ENCODE measurements at places on chromosomes 16 and 17.

DNA sequence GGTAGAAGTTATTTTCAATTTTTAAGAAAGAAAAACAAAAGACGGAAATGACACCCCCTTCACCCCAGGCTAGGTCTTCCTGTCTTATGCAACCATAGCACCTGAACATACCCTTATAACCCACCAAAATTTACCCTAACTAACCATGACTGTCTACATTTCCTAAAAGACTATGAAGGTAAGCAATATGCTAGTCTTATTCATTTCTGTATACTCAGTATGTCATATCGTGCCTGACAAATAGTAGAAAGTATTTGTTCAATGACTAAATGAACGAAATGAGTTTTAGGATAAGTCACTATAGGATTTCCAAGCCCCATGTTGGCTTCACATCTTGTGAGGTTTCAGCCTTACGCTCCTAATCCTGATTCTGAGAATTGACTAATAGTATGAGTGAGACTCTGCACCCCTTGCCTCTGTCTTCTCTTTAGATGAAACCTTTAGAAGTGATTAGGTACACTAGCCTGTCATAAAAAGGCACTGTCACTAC lies 6.5 kb downstream of the ADAT1 start:
- no peak for DNase-seq

DNA sequence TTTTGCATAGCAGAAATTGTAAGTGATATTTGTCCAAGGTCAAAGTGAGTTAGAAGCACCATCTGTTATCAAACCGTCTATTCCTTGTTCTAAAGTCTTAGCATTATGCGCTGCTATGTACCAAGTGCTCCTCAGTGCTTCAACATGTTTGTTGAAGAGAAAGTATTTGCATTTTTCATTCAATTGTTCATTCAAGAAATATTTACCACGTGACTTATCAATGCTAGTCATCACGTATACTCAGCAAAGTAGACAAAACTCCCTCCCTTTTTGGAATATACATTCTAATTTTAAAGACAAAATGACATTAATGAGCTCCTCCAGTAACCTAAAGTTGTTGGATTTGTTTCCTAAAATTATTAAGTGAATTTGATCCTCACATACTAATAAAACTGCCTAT lies 388.0 kb upstream of the CDH8 start:
- no peak for DNase-seq

DNA sequence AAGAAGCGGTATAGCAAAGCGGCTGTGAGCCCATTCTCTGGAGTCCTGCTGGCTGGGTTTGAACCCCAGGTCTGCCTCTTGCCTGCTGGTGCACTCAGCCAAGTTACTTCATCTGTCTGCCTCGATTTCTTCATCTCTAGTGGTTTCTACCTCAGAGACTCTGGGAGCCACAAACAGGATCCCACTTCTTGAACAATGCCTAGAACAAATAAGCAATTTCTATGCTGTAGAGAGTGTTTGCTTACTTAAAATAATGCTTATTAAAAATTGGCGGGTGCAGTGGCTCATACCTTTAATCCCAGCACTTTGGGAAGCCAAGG lies 75.5 kb downstream of the CMIP start:
- no peak for DNase-seq

DNA sequence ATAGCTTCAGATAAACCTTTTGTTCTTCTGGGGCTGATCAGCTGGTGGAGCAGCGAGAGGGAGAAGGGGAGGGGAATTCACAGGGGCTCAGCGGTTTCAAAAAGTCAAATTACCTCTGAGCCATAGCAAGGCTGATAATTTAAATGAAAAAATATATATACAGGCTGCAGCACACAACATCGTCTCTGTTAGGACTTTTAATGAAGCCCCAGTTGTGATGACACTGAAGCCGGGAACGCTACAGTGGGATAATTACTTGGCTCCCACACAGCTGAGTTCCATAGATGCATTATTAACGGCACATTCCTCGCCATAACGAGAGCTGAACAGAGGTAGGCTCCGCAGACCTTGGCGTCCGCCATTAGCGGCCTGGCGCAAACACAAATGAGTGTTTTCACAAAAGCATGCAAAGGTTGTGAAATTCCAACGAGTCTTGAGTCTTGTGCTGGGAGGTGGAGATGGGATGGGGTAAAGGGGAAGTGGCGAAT lies 216.0 kb downstream of the C16orf78 start:
- no peak for DNase-seq

DNA sequence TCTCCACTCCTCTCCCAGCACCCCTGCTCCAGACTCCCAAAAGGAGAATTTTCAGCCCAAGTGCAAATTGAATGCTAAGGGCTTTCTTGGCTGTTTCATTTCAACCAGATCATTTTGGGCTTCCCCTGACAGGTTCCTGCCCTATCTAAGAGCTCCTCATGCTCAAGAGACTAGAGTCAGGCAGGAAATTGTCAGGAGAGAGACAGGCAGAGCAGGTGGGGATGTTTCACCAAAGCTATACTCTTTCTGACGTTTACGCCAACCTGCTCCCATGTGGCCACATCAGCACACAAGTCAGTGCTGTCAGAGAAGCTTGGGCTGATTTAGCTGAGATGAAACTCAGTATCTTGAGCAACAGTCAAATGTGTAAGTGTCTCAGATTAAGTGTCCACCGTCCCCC lies 31.4 kb downstream of the HIC1 start:
- DNase-seq: no peak

DNA sequence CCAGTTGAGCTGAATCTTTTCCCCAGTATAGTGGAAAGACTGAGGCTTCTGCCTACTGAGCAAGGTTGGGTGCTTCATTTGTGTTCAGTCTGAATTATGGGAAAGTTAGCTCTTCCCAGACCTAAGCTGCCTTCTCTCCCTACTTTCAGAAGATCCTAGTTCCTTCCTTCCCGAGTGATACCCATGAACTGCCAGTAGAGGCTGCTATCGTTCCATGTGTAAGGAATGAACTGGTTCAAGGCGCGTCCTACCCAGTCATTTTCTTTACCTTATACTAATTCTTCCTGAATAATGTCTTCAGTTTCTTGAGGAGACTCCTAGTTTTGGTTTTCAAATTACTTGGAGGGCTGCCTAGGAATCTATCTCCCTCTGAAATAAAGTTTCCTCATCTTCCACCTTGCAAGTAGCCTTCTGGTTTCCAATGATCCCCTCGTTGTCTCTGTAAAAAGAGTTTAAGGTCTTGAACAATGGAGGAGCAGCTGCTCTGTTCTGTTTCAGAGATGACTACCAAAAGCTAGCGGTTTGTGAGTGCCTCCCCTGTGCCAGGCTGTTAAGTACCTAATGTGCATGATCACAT lies 934 bp upstream of the AOC2 start:
- DNase-seq: no peak

- DNase-seq: no peak
Observed at GRCh38 chr16:30925632-30925987, 2.2 kb downstream of the FBXL19 start.

GRCh38 chr17:8091033-8091687 lies 3.6 kb upstream of the ALOX12B start:
- DNase-seq: no peak

DNA sequence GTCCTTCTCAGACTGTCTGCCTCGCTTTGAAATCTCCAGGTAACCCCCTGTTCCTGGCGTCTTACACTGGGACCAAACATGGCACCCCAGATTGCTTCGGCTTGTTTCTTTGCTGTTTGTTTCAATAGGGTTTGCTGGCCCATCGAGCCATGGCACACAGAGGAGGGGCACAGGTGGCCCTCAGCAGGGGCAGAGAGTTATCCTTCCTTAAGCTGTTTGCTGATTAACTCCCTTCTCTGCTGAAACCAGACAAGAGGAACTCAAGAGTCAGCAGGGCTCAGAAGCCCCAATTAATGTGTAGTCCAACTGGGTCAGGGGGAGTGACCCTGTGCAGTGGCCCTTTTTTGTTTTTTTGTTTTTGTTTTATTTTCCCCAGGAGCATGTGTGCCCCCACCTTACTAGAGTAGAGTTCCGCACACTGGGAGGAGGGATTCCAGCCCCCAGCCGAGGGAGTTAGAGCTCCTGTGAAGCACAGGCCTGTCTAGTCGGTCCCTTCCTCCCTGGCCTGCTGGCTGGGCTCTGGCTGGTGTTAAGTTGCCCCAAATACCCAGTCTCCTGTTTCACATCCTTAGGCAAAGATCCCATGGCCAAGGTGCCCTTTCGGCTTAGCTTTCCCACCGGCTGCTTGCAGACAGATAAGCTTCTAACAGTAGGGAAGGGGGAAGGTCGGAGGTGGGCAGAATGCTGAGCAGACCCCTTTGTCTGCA lies 39.3 kb downstream of the YPEL2 start:
- DNase-seq: no peak

DNA sequence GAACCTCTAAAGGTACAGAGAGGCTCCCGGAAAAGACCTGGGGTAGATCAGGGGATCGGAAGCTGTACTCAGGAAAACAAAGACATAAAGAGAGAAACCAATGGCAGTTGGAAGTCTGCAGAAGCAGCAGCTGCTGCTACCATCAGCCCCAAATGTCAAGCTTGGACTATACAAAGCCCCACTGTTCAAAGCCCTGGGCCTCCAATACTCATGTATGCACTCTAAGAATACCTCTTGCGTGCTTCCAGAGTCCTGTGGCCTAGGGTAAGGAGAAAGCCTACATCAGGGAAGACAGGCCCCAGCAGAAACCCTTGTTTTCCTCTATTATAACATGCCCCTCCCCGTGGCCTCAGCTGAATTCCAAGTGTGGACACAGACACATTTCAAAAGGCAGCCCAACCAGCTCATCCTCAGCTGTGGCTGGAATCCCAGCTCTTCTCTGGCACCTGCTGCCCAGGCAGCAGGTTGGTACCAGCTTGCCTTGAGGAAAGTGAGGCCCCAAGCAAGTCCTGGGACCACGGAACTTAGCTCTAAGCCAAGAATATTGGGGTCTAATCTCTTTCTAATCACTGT lies 19.3 kb upstream of the MTMR4 start:
- no peak for DNase-seq

DNA sequence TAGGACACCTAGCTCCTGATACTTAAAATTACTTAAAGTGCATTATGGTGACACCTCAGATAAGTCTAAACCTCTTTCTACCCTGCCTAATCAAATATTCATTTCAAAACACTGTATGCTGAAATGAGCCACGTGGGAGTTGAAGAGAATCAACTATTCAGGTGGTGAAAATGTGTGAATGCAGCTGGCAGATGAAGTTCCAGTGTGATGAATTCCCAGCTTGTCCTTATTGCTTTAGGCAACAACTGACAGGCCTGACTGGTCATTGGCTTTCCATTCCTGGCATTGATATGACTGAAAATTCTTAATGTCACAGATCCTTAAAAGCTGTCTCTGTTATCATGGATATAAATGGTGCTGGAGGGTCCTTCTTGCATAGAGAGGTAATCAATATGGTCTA lies 301.9 kb upstream of the TBX2 start:
- no peak for DNase-seq

DNA sequence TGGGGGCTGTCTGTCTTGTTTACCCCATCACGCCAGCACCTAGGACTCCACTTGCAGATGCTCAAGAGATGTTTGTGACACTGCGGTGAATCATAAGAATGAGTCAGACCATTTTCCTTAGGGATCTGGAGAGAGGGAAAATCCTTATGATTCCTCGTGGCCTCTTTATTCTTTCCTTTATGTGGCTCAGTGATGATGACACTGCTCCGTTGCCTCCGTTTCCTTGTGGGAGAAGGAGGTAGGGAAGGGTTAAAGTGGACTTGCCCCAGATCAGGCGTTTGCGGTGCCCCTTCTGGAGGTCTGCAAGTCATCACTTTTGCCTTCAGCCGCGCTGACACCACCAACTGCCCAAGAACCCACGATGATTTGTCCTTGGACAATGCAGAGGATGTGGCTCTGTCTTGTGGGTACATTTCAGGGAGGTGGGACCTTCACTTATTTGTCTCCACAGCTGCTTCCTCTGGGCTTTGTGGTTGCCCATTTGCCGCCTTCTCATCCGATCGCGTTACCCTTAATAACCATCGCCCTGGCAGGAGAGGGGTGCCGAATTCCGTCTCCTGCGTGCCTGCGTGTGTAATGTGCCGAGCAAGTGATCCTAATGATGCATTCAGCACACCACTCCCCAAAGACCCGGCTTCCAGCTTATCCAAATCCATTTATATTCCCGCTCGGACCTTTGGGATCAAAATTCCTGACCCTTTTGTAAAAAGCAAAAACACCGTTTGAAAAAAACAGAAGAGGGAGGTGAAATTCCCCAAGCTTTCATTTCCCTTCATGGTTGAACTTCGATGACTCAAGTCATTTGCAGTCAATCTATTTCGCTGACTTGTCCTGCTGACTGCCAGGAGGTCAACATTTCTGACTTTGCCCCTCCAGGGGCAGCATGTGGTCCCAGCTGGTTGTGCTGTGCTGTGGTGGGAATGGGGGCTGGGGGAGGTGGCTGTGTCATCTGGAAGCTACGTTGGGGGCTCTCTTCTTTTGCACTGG lies 87.2 kb upstream of the IRX3 start:
- no peak for DNase-seq

DNA sequence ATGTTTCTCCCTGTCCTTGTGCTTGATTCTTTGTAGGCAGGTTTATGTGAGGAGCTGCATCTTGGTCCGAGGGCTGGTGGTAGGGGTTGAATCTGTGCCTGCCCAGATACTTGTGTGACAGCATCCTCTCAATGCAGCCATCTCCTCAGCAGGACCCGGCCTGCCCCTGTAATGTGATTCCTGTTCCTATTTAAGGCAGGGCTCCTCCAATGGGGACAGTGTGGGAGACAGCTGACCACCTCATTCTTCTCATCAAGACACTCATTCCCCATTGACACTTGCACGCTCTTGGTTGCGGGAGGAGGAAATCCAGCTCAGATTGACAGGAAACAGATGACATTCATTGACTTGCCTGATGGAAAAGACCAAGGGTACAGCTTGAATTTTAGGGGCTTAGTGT lies 384.5 kb downstream of the CPPED1 start:
- no peak for DNase-seq

- no peak for DNase-seq
Observed at GRCh38 chr16:74716355-74716754, 15.7 kb upstream of the MLKL start.

- no peak for DNase-seq
Observed at GRCh38 chr17:56023851-56024250, 129.4 kb upstream of the ANKFN1 start.

GRCh38 chr17:20028443-20028842 lies 19.3 kb downstream of the SPECC1 start:
- no peak for DNase-seq

DNA sequence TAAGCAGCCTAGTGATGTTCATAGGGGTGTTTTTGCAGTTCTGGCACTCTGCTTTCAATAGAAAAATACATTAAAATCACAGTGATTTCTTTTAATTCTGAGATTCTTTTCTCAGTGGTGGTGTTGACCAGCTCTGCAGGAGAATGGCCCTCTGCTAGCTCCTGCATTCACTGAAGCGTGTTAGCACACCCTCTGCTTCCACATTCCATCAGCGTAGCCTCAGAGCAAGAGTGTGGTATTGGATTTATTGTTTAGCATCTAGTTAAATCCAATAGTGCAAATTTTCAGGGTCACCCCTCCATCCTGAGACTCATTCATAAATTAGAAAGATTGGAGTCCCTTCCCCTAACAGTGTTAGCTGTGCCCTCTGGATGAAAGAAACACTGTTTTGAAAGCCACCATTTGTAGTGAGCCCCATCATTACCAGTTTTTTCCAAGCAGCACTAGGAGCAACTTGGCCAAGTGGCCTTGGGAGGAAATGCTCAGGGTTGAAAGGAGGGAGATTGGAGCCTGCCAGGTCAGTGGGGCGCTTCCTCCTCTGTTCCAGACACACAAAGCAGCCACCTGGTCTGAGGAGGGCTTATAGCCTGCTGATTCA lies 45.7 kb downstream of the B9D1 start:
- DNase-seq: no peak

GRCh38 chr17:61409301-61410112 lies 9.9 kb downstream of the TBX2 start:
- no peak for DNase-seq
